Stimulated activated CD8-positive, alpha-beta memory T cell treated with anti-CD3 and anti-CD28 coated beads, Interleukin-15, amount 100 ng/mL, for 4 hours (primary cell): ENCODE measurements at places on chromosomes 3 and 15.

DNA sequence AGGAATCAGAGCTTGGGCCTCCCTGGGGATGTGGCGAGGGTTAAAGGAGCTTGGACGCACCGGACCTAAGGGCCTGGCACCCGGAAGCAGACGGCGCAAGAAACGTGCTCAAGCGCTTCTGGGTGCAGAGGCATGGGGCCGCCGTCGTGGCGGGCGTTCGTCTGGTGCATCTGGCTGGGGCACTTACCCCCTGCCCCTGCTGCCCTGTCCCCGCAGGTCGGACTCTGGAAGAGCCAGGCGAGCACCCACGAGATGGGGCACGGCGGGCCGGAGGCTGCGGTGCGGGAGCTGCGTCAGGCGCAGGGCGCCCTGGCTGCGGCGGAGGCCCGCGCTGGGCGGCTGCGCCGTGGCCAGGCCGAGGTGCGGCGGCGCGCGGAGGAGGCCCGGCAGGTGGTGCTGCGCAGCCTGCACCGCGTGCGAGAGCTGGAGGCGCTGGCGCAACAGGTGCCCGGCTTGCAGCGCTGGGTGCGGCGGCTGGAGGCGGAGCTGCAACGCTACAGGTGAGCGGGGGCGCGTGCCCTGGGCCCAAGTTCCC lies 2.5 kb downstream of the EFCC1 start:
- no peak for DNase-seq

DNA sequence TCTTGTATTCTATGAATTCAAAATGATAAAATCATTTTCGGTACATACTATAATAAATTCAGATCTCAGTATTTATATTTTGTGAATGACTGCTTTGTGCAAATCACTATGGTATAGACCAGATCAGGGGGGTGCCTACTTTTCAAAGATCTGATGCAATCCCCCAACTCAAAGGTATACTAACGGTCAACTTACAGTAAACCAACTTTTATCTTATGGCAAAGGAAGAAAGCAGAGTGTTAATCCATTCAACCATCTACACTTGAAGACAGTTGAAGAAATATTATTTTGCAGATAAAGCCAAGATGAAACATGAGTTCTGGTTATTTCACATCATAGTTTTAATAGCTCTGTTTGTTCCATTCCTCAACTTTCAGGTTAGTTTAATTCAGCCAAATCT lies 197.1 kb downstream of the MEX3B start:
- no peak for DNase-seq

- no peak for DNase-seq
Measured at GRCh38 chr15:99015698-99016568, 8.3 kb upstream of the PGPEP1L start.

DNA sequence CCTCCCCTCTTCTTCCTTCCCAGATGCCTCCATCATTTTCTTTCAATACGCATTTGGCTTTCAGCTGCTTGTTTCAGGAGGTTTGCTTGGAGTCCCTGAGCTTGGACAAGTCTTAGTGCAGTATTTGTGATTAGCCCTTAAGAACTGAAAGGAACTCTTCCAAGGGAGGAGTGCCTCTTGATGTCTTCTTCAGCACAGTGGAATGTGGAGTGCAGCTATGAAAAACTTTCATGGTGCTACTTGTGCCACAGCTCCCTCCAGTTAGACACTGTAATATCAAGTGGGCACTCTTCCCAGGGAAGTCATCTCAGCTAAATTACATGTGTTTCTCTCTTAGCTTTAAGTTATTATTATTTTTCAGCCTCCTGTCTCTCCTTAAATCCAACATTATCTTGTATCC lies 173.1 kb downstream of the NECTIN3 start:
- DNase-seq = no peak

DNA sequence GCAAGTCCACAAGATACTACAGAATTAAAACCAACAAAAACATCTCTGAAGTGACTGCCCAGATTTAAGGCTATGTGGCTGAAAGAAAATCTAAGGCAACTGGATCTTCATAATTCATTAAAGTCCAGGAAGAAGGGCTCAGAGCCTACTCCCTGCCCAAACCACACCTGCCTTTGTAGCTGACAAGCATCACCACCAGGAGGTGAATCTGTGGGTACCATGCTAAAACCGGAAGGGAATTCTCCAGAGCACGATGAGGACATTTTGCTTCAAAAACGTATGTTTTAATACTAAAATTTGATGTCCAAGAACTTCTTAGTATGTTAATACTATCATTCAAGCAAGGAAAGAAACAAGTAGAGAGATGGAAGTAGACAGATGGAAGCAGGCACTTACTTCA lies 495.9 kb upstream of the NECTIN3 start:
- no peak for DNase-seq

GRCh38 chr3:150958683-150959082 lies 13.8 kb downstream of the CLRN1 start:
- no peak for DNase-seq

DNA sequence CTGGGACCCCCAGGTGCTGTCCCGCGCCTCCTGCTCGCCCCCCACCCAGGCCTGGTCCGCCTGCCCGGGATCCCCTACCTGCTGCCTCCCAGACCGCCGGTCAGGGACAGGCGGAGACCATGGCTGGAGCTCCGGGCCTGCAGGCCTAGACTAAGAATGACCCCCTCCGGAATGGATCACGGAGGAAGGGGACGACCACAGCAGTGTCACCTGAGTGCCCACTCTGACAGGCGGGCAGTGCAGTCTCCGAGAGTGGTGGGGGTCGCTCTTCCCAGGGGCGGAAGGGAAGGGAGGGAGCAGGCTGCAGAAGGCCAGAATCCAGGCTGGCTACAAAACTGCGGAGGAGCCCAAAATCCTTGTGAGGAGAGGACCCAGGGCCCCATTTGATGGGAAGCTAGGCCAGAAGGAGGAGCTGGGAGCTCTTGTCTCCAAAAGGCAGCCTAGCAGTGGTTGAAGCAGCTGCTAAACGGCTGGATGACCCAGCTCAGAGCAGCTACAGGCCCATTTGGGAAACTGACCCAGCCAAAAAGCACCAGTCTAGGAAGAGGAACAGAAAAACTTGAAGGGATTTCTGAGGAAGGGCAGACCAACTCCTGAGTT lies 908 bp upstream of the RAB43 start:
- DNase-seq = no peak

- peak; percentile 52 for DNase-seq
Measured at GRCh38 chr15:90201130-90201943, at the start of gene SEMA4B. SEMA4B (plus strand) TSS chr15:90201330; CDS start chr15:90201579, 249 bp downstream.

DNA sequence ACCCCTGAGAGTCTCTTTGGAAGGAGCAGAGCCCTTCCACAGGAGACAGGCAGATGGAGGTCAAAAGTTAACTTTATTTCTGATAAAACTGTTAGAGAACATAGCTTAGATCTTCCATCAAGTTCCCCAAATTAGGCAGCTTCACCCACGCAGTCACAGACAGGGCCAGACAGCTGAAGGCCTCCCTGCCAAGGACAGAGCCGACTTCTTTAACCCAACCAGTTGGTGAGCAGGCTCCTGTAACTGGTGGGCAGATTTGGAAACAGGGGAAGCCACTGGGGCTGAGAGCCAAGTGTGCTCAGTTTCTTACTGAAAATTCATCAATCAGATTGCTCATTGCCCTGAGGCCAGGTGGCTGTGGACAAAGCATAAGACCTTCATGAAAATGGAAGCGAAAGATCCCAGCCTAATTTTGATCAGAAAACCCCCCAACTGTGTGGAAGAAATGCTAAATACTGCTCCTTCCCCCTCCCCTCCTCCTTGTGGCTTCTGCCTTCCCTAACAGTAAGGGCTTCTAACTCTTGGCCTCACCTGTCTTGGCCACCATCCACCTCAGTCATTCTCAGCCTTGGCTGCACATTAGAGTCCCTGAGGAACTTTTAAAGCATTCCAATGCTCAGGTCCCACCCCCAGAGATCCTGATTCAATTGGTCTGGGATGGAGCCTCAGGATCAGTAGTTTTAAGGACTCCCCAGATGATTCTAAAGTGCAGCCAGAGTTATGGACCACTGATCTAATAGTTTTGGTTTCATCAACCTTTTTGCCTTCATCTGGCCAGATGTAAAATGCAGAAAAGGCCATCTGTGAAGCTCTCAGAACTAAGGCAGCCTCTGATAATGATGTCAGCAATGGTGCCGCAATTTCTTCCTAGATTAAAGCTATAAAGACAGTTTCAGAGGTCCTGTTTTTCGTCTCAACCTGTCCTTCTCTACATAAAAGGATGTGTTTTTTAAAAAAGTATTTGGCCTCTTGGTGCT lies 11.5 kb downstream of the CLRN1 start:
- DNase-seq = no peak

- no peak for DNase-seq
Measured at GRCh38 chr3:29420106-29420505, 139.2 kb downstream of the RBMS3 start.

- no peak for DNase-seq
Measured at GRCh38 chr3:117941015-117941414, 1093.6 kb downstream of the IGSF11 start.

DNA sequence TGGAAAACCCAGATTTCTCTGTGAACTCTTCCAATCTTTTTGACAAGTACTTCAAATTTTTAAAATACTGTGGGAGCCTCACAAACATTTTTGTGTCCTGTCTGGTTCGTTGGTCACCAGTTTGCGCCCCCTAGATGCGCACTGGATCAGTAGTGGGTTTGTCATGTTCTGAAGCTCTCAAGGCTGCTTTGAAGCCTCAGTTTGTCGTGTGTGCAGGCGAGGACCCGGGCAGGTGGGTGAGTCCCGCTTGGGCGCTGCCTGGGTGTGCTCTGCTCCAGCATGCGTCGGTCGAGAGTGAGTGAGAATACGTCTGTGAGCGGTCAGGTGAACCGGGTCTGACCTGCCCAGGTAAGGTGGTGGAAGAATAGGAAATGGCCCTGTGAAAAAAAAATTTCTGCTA lies 17.3 kb upstream of the AEN start:
- no peak for DNase-seq

- no peak for DNase-seq
Measured at GRCh38 chr3:188170461-188171459, 16.8 kb downstream of the LPP start.

GRCh38 chr3:59320080-59320479 lies 270.3 kb upstream of the CFAP20DC start:
- no peak for DNase-seq

GRCh38 chr3:14371573-14372474 lies 30.6 kb upstream of the SLC6A6 start:
- no peak for DNase-seq

DNA sequence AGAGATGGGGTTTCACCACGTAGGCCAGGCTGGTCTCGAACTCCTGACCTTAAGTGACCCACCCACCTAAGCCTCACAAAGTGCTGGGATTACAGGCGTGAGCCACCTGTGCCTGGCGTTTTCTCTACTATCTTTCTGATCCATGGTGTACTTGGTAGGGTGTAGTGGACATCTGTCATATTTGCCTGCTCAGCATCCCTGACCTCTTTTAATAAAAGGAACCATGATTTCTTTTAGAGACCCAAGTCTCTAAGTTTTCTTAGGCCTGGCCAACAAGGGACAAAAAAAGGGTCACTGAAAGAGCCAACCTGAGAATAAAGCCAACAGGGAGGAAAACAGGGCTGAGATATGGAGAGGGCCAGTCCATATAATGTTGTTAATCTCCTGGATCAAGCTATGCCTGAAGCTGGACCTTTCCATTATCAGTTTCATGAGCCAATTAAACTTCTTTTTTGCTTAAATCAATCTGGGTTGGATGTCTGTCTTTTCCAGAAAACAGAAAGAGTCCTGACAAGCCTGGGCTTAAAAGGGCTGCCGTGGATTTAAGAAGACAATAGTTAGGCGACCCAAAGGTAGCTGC lies 48.1 kb upstream of the PGPEP1L start:
- no peak for DNase-seq

DNA sequence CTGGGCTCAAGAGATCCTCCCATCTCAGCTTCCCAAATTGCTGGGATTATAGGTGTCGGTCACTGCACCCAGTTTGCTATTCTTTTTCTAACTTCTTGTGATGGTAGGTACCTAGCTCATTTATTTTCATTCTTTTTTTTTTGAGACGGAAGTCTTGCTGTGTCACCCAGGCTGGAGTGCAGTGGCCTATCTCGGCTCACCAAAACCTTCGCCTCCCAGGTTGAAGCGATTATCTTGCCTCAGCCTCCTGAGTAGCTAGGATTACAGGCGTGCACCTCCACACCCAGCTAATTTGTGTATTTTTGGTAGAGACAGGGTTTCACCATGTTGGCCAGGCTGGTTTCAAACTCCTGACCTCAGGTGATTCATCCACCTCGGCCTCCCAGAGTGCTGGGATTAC lies 30.1 kb upstream of the RAD51 start:
- no peak for DNase-seq

DNA sequence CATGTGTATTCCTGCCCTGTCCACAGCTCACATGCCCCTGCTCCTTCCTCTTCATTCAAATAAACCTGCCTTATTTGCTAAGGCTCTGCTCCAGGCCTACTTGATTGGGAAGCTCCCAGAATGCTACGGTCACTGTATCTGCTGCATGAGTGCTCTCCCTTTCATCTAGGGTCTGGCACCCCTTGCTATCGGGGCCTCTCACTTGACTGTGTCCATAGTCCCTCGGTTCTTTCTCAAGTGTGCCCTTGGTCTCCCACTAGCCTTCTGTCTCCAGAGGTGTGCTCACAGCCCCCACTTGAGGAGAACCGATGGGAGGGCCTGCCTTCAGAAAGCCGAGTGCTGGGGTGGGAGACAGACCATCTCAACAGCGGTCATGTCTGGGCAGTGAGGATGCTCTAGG lies 57.4 kb upstream of the NMNAT3 start:
- no peak for DNase-seq

- no peak for DNase-seq
Measured at GRCh38 chr15:62732078-62732477, 310.5 kb upstream of the TPM1 start.

GRCh38 chr15:90338532-90338931 lies 13.6 kb upstream of the ZNF774 start:
- DNase-seq = no peak

DNA sequence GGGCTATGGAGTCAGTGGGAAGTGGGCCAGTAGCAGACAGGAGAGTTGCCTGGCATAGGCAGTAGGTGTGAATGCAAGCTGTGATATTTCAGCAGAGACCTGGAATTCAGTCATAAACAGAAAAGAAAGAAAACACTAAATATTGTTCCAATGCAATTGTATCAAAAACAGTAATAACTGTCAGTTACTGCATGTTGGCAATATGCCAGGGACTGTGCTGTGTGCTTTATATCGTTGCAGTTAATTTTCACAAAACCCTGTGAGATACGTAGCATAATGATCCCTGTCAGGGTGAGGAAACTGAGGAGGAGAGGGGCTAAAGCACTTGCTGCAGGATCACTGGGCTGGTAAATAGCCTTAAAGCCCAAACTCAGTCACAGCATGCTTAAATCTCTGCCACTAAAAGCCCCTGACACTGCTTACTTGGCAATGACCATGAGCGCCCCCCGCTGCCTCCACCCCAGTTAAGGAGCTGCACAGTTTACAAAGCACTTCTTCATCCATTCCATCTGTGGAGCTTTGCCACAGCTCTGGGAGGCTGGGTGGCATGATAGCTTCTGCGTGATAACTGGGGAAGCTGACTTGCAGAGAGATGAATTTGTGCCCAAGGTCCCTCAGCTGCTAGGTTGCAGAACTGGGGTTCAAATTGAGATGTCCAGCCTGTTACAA lies 3.9 kb downstream of the SLC6A1 start:
- DNase-seq = no peak

- DNase-seq = no peak
Measured at GRCh38 chr3:195609229-195609628, 25.5 kb upstream of the APOD start.
